Suppressor macrophage (primary cell): ENCODE measurements at places on chromosomes 1 and 21.

GRCh38 chr1:70043804-70044203 lies 161.6 kb downstream of the LRRC40 start:
- no peak for DNase-seq

GRCh38 chr1:164707868-164708331 lies 148.9 kb downstream of the PBX1 start:
- DNase-seq = no peak

DNA sequence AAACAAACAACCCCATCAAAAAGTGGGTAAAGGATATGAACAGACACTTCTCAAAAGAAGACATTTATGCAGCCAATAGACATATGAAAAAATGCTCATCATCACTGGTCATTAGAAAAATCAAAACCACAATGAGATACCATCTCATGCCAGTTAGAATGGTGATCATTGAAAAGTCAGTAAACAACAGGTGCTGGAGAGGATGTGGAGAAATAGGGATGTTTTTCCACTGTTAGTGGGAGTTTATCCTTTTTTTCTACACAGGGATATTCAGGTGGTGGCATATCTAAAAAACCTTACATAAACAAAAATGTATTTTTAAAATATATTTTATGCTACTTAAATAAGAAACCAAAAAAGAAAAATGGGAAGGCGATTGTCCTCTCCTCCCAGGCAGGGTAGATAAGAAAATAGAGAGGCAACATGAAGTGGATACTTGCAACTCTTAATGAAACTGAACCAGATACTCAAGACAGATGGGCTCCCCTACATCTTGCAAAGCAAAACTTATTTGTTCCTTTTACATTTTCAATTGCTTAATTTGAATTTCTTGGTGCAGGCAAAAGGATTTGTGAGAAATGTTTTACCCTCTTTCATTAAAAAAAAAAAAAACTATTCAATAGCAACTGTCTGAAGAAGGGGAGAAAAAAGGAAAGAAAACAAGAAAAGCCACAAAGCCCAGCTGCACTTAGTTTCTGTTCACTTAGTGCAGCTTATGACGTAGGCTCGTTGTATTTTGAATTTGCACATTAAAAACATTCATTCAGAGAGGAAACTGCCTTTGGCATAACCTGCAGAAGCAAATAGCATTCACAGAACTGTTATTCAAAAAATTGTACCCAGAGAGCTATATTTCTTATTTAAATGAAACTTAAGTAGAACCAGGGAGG lies 36.9 kb upstream of the RGS1 start:
- peak; percentile 36 for DNase-seq

DNA sequence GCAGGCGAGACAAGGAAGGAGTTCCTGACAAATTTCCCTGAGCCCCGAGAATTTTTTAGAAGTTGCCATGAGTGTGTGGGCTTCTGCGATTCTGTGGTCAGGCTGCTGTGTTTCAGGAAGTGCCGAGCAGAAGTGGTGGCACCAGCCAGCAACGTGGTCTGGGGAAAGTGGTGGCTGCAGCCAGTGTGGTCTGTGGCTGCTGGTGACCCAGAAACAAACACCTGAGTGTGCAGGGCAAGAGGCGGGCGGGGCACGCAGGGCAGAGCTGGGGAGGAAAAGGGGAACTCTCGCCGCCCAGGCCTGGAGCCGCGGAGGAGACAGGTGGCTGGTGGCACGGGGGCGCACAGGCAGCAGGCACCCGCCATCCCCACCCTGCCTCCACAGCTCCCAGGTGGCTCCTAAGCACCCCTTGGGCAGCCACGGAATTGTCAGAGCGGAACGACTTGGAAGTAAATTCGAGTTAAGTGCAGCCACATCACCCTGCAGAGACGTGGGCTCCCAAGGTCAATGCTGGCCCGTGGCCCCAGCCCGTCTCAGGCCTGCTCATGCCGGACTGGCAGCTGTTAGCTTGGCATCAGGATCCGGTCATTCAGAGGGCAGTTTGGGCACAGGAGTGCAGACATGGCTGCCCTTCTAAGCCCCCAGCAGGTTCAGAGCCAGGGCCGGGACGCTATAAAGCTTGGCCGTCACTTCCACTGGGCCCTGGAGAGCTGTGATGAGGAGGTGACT lies 25.1 kb downstream of the PRDM16 start:
- DNase-seq = no peak

DNA sequence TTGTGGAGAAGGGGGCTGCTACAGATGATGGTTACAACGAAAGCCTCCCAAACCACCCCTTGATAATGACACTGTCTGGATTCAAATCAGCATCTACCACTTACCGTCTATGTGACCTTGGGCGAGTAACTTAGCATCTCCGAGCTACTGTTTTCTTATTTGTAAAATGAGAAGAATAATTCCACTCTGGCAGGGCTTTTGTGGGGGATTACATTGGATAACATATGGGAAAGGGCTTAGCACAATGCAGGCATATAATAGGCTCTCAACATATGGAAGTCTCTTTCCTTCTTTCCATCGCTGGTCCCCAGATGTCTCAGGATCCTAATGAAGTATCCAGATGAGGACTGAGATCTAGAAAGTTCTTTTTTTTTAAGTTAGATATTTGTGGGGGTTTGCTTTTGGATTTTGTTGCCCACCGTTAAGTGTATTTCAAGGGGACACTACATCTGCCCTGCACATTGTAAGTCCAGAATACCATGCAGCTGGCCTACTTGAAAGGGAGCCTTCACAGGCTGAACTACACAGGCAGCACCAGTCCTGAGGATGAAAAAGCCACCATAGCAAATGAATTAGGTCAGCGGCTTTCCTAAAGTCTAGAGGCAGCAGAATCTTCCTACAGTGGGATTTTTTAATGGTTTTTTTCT lies 172.2 kb upstream of the IRF2BP2 start:
- DNase-seq = no peak

- DNase-seq = no peak
Measured at GRCh38 chr1:77659879-77660593, 22.4 kb downstream of the ZZZ3 start.
